ENCODE measurements at places on chromosomes 1 and 21.

DNA sequence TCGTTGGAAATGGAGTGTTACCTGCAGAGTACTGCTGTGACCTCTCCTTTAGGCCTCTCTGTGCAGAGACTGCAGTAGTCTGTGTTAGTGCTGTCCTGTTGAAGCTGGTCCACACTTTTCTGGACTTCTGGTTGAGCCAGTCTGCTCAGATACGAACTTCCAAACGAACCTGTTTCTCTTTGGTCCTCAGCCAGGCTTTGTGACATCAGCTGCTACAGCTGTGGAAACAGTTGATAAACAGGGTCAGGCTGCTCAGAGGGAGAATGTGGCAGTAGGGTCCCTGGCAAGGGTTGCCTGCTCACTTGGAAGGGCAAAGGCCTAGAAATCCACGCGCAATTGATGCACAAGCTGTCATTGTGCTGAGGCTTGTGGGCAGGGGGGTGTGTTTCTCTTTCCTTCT lies 98.8 kb downstream of the NOS1AP start:
- DNase-seq: no peak

GRCh38 chr1:18794561-18794960 lies 64.9 kb downstream of the TAS1R2 start:
- DNase-seq: peak; percentile 87

DNA sequence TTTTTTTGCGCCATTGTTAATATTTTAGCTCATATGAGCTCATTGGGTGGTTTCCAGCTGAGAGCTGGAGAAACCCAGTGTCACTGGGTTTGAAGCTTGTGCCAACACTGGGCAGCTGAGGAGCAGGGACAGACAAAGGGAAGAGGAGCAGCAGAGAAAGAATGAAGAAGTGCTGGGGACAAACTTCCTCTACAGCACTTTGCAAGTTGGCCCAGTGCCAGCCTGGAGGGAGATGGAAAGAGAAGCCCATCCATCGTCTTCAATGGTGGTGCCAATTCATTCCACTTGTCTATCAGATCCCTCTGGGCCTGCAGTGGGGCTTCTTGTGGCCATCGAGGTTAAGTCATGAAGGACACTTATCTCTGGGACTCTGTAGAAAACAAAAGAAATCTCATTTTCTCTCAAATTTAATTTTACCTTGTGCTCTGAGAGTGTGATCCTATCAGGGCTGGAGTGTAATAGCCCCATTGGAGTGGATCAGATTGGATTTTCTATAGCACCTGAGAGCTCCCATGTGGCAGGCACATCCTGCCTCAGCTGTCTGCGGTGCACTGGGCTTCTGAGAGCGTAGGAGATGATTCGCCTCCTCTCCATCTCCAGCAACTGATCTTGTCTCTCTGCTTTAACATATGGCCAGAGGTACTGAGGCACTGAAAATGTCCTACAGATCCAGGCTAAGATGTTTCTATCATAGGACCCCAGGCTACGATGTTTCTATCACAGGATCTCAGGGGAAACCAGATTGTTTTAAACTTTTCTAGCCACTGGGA lies 114.7 kb downstream of the TNR start:
- no peak for DNase-seq

GRCh38 chr1:211133393-211133835 lies 534 bp downstream of the KCNH1 start:
- peak; percentile 56 for DNase-seq

DNA sequence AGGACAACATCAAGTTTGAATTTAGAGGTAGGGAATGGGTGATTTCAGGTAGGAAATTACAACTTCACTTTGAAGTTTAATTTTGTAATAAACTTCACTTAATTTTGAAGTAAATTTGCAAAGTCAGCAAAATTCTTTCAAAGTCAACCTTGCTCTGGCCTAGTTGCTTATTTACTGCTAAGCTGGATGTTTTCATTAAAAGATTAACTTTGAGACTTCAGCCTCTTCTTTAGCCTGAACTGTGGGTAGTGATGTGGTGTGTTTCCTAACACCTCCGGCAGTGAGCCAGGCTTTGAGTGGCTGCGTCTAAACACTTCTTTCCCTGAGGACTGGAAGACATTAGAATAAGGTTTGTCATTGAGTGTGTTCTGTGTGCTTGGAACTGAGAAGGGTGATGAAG lies at the start of gene HAO2:
Gene HAO2, plus strand, starts transcription at position 232 of the 400 bp plus-strand sequence. CDS start 12,301 bp downstream, outside the sequence.
- DNase-seq: no peak

DNA sequence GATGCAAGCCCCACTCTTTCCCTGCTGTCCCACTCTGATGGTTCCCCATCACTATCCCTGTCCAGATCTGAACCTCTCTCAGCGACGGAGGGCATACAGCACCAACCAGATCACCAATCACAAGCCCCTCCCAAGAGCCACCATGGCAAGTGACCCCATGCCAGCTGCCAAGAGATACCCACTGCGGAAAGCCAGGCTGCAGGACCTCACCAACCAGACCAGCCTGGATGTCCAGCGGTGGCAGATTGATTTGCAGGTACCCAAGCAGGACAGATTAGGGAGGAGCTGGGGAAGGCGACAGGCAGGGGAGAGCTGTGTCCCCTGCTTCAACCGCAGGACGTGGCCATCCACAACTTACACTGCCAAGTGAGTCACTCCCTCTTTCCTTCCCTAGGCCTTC lies 46.9 kb downstream of the VWA5B1 start:
- no peak for DNase-seq

GRCh38 chr1:94804442-94804837 lies 15.7 kb upstream of the SLC44A3 start:
- DNase-seq: no peak

DNA sequence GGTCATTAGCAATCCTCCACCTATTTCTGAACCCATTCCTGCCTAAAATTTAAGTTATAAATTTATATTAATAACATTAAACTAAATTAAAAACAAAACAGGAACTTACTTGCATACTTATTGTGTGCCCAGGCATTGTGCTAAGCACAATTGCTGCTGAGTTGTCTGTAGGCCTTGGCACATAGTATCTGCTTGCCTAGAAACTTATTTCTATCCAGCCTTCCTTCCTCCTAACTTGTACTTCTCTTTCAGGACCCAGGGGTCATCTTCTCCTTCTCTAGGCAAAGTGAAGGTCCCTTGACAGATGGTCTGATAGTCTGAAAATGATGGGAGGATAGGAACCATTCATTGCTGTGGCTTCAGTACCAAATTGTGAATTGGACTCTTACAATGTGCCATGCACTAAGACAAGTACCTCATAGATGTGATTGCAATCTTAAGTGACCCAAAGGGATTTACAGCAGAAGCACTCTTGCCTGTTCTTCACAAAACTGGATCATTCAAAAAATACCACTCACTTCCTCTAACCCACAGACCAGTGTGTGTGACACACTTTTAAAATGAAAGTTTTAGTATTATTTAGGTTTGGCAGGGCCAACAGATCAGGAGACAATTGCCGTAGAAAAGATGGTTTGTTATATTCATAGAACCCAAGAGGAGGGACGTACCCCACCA lies 10.3 kb upstream of the CD101 start:
- DNase-seq: no peak

GRCh38 chr1:11874258-11874562 lies 15.5 kb upstream of the NPPB start:
- DNase-seq: no peak

GRCh38 chr1:150575518-150576366 lies 3.7 kb downstream of the MCL1 start:
- DNase-seq: no peak

DNA sequence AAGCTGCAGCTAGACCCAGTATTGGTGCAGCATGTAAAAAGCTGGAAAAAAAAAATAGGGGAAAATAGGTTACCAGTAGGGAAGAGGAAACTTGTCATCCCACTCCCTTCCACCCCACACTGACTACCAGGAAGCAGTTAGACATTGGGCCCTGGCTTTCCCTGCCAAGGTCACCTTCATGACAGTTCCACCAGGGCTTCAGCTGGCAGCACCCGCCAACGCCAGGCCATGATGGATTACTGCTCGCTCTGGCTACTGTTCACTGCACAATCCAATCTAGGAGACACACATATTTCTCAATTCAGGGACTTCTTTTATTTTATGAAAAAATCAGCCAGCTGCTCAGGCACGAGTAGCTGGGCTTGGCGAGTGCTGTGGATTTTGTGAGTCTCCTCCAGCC lies 127.7 kb downstream of the DMRTA2 start:
- DNase-seq: no peak

DNA sequence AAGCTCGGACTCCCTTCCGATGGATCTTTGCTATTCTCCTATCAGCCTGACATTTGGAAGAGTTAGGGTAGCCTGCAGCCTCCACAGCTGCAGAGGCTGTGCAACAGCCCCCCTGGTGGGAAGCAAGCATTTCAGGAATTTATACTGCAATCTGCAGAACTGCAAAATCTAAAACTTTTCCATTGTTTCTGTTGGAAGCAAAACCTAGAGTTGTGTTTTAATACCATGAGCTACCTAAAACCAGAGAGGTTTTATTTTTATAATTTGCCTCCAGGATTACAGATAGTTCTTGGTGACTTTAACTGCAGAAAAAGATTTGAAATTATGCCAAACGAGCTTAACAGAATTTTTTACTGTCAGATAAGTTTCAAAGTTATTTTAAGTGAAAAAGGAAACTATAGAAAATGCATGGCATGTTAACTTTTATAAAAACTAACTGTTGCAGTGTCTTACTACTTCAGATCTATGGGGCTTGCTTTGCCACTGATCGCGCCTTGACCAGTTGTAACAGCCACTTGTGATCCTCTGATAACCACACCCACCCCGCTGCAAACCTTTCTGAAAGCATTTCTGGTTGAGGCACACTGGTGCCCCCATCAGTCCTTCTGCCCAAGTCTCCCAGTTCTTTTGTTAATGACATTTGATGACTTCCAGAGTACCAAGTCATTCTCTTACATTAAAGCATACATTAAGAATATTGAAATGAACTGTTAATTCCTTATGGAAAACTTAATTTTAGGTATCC lies 64.8 kb downstream of the PRDM2 start:
- DNase-seq: no peak

DNA sequence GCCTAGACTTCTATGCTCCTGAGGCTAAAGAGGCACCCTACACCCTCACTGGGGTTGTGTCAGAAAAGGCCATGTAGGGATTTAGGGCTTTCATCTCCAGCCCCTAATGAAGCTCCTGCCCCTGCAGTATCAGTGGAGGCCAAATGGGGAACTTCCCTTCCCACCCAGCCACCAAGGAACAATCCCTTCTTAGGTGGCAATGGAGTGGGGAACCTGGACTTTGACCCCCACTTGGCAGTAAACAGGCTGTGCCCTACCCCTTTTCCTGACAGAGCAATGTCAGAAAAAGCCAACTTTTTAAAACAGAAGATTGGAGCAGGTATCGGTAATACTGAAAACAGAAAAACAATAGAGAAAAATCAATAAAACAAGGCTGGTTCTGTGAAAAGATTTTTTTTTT lies 35.5 kb upstream of the SLC19A2 start:
- DNase-seq: no peak
